LHCN-M2 (cell line): ENCODE measurements at places on chromosomes 12 and 14. TPM values are rescaled to one million over a fixed set of nuclear protein-coding genes. Genes with fewer than 3 reads are reported as not detected.
A peak's percentile ranks its signal among the peaks of the same experiment; 100 is the strongest.

The WDHD1 gene
- 25.5 and 26.4 TPM in 2 replicates for total RNA-seq

The CD163 gene
- total RNA-seq: 0.11 TPM in 1 of 2 replicates, not detected in the other

The HOXC4 gene
- total RNA-seq: 2.9 and 4.2 TPM in 2 replicates

The KRT7 gene
- total RNA-seq: 0.40 and 2.2 TPM in 2 replicates

The RPL10L gene
- not detected in 2 replicates for total RNA-seq

The CBLN3 gene
- 1.3 and 1.9 TPM in 2 replicates for total RNA-seq

The PTPN21 gene
- total RNA-seq: 14.7 and 15.8 TPM in 2 replicates

- no peak for DNase-seq
Observed at GRCh38 chr12:72030277-72030676, 91.6 kb downstream of the TPH2 start.

- no peak for DNase-seq
Observed at GRCh38 chr12:78864870-78865463, 393 bp downstream of the SYT1 start.

- peak; percentile 53 for DNase-seq
Observed at GRCh38 chr12:57832966-57833365, 13.6 kb downstream of the CTDSP2 start.

GRCh38 chr14:58059126-58059525 is 92.9 kb downstream of the ARMH4 start:
- no peak for DNase-seq

DNA sequence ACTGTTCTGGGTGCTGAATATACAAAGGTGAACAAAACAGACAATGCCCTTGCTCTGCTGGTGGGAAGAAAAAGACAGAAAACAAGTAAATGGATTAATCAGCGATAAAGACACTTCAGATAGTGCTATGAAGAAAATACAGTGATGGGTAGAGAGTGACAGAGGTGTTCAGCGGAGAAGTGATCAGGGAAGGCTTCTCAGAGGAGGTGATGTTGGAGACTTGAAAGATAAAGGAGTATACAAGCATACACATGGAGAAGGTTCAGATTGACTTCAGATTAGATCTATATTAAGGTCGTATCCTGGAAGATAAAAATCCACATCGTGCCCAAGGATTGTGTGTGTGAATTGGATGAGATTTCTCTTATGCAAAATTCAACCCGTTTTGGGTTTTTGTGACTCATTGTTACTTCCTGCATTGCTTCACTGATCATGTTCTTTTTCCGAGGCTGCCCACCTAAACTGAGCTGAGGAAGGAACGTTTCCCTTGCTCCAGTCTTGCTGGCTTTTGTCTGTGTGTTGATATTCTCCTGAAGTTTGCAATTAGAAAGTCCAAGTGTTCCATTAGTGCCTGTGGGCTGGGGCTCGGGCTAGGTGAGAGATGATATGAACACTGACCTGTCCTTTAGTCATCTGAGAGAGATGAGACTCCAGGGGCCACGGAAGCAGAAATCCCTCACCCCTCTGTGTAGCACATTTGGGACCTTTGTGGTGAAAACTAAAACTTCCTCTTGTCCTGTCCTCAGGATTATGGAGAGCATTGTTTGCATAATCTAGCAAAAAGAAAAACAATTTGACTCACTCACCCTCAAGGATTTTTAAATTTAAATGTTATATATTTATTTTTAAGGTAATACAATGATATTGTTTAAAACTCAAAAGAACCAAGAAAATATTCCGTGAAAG is 27.6 kb downstream of the PLXNC1 start:
- no peak for DNase-seq

GRCh38 chr14:78764240-78764639 is 594.1 kb downstream of the NRXN3 start:
- DNase-seq: peak; percentile 0

GRCh38 chr12:30508205-30508967 is 187.3 kb downstream of the IPO8 start:
- no peak for DNase-seq

DNA sequence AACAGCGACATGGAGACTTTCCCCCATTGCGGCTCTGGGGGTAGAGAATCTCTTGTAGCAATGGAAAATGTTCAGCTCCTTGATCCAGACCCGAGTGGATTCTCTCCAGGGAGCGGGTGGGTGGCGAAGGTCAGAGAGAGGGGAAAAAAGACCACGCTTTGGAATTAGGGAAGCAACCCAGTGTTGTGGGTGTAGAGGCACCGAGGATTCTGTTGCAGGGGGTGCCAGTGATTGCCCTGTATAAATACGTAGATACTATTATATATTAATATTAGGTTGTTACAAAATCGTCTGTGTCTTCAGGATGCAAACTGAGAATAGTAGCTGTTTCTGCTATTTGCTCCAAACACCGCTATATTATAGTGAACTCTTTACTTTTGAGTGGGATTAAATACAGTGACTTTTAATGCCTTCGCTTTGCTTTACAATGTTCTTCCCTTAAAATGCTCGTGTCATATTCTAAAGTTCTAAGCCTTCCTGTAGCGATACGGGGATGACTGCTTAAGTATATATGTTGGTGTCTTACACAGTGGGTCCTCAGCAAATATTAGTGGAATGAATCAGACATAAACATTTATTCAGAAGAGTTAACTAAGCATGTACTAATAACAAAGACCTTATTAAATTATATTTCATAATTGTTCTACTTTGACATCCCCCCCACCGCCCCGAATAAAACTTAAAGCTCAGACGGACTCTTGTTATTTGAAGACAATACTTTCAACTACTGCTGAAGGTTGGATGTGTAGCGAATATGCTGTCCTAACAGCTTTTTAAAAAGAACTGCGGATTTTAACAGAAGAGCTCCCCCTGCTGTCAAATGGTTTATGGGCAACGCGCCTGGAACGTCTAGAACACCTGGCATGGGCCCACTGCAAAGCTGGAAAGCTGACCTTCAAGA is 136.4 kb upstream of the KRAS start:
- peak; percentile 84 for DNase-seq

DNA sequence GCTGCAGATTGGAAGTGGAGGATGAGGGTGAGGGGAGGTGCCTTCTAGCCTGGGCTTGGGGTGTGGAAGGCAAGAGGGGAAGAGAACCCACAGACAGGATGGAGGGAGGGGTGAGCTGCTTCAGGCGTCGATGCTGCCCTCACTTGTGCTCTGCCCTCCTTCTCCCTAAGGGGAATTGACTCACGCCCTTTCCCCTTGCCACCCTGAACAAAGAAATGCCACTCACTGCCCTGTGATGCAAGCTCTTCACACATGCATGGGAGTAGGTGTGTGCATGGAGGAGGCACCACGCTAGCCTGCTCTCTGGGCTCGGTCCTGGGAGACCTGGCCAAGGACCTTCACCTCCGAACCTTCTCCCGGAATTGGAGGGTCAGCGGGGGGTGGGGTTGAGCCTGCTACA is 35.7 kb upstream of the PRMT8 start:
- DNase-seq: no peak

DNA sequence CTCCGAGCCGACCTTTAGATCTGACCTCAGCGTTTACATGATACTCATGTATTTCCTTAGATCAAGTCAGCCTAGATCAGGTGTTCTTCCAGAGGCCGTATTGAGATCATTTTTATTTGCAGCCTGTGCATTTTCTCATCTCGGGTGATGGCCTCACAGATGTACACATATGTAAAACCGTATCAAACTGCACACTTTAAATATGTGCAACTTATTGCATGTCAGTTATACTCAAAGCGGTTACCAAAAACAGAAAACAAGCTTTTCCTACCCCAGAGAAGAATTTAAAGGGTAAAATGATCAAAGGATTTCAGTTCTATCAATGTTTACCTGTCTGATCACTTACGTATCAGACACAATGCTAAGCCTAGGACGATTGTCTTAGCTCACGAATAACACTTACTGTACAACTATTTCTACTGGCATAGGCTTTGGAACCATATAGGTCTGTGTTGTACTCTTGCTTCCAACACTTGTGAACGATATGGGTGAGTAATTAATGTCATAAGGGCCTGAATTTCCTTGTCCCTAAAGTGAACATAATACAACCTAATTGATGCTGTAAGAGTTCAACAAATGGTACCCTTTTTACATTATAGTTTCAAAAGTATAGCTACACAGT is 628 bp upstream of the LLPH start:
- no peak for DNase-seq

GRCh38 chr14:78721756-78722480 is 551.7 kb downstream of the NRXN3 start:
- no peak for DNase-seq

- DNase-seq: no peak
Observed at GRCh38 chr14:52235866-52236510, 31.5 kb upstream of the PTGDR start.

- DNase-seq: no peak
Observed at GRCh38 chr12:25845415-25845814, 113.1 kb upstream of the RASSF8 start.

DNA sequence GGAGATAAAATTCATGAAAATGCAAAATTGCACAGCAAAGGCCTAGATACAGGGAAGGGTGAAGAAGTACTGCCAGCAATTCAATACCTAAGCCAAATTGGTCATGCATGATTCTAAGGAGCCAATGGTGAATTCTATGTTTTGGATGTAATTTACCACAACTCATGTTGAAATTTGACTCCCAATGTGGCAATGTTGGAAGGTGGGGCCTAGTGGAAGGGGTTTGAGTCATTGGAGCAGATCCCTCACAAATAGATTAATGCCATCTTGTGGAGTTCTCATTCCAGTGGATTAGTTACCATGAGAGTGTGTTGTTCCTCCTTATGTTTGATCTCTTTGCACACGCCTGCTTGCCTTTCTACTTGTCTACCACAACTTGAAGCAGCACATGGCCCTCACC is 194.0 kb upstream of the ALG10 start:
- DNase-seq: peak; percentile 78
